ENCODE measurements at places on chromosomes 2 and 18.

GRCh38 chr2:129297430-129297829 lies 682.0 kb upstream of the RAB6C start:
- no peak for DNase-seq

GRCh38 chr2:104744537-104744936 lies 109.4 kb upstream of the POU3F3 start:
- DNase-seq, result no peak

DNA sequence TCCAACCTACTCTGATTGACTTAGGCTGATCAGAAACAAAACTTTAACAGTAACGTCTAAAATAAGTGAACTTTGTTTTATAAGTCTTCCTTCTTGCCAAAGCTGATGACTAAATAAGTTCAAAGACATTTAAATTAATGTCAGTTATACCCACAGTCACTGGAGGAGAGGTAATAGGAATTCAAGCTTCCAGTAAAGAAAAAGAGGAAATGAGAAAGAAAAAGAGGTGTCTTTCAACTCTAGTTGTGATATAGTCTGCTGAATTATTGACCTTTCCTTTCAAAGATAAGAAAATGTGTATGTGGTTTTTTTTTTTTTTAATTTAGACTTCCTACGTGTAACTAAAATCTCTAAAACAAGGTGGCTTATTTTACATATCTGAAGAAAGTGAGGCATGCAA lies 191.5 kb downstream of the SLC8A1 start:
- DNase-seq, result no peak

DNA sequence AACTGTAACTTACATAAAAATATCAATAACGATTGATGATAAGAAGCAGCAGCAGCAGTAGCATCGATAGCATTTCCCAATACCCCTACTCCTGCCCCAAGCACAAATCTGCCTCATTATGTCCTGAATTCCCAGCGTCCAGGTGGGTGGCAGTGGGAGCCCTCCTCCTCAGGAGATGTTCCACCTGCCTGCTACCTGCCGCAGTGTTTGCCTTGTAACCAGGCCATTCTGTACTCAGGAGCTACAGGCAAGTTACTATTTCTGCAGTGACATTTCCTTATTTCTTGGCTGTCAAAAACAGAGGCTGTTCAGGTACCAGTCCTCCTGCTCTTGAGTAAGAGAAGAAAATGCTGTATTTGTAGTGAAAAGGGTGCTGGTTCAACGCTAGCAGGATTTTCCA lies 236.4 kb downstream of the CNTNAP5 start:
- no peak for DNase-seq

DNA sequence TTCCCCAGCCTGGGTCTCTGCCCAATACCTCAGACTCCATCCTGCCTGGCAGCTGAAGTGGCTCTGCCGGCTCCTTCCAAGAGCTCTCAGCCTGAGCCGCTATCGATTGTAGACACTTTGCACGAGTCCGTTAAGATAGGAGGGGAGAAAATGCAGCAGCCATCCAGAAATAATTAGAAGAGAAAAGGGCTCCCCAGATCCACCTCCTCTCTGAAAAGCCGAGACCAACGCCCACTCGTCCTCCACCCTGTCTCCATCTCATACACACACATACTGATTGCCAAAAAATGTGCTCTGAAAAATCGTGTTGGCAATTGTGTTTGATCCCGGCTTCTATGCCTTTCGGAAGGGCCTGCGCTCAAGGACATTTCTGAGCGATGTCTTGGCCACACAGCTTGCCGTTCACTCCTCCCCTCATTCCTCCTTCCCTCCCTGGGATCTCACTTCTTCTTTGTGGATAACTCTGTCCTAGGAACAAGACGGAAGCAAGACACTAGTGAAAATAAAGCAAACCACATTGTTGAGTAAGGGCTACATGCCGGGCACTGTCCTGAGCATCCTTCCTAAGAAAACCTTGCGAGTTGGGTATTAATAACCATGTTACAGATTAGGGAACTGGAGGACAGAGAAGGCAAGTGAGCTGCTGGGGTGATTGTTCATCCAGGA lies 372.8 kb upstream of the MYT1L start:
- no peak for DNase-seq

DNA sequence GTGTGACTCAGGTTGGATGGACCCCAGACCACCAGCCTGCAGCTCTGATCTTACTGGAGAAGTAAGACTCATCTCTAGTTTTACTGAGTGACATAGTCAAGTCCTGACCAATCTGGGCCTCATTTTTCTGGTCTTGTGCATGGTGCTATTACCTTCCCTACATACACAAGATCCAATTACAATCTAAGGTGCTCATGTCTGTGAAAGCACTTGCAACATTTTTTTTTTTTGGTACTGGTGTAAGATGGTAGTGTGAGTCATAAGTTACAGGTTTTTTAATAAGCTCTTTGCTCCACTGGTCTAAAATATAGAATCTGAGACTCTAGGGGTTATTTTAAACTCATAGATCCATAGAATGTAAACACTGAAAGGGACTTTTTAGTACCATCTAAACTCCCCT lies 117.3 kb upstream of the EFEMP1 start:
- no peak for DNase-seq

DNA sequence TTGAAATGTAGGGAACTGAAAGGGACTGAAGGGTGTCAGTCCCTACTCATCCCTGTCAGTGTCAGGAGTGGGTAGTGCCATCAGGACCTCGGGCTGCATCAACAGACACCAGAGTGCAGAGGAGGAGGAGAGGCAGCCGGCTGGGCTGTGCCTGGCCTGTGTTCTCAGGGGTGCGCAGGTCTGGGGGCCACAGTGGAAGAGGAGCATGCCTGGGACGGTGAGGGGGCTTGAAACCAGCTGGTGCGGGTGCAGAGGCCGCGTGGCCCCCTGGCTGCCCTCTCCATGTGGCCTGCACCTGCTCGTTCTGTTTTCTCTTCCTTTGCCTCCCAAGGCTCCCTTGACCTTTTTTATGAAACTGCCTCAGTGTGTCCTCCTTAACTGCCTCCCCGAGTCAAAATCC lies 41.3 kb downstream of the NTSR2 start:
- no peak for DNase-seq

DNA sequence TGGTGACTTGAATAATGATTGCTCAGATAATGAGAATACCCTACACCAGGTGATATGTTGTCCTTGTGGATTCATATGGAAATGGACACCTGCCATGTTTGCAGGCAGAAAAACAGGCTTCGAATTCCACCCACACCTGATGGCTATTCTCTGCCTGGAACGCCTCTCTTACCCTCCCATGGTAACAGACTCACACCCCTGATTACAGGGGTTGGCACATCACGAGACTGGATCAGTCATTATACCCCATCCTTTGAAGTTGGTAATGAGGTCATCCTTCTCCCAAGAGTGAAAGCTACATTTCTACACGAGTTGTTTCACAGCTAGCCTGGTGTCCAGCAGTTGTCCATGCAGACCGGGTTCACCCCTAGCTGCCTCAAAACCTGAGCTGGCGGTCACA lies 71.4 kb upstream of the MBOAT2 start:
- DNase-seq, result no peak

Data from cerebellum (tissue), 4 donors.